Progenitor cell of endocrine pancreas (in vitro differentiated cells): ENCODE measurements at places on chromosomes 2 and 18.
A peak's percentile ranks its signal among the peaks of the same experiment; 100 is the strongest.

DNA sequence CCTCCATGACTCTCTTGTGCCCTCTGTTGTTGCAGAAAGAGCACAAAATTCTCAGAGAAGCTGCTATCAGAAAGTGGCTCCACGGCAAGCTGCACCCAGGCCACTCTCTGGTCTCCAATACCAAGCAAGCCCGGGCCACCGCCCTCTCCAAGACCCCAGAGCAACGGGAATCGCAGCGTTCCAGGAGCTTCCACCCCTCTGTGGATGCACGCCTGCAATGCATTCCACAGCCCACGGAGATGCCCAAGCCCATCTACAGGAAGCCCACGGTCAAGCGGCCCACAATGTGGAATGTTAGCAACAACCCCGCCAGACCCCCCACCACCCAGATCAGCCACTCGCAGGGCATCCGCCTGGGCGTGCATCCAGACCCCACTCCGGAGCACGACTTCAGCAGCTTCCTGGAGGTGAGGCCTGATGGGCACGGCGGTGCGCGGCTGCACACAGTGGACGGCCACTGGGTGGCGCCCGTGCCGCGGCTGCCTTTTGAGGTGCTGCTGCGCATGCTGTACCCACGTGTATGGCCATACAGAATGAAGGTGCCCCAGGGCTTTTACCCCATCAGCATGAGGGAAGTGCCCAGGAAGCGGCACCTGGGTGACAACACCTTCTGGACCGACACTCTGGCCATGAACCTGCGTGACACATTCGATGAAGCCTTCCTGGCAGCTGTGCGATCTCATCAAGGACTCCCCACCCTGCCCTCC, 6.3 kb downstream of the ANKRD53 start:
- peak; percentile 61 for DNase-seq

DNA sequence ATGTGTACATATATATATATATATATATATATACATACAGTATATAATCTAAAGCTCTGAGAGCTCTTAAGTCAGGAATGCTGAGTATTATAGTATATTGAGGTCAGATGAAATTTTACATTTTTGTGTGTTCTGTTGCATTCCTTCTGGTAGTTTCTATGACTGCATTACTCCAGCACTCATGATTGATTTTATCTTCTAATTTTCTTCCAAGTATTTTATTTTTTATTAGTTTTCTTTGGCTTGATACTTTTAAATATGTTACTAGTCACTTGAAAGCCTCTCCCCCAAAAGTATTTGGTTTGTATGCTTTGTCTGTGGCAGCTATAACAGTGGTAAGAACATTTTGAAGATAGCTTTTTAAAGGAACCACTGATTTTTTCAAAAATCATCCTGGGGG, 25.0 kb downstream of the METTL21A start:
- no peak for DNase-seq

DNA sequence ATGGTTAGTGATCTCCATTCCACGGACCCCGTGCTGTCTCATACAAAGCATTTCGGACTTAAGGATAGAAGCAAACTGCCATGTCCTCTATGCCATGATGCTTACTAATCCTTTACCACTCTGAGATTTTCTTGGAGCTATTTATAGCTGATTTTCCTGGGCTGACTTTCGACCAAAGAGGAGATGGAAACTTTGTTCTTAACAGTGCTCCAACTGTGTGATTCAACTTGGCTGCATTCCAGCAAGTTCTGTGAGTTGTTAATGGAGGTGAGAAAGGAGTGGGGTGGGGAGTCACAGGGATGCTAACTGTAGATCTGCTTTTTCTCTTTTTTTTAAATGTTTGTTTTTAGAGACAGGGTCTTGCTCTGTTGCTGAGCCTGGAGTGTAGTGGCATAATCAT, 45.5 kb upstream of the MSH2 start:
- DNase-seq = no peak

GRCh38 chr2:136783856-136784255, 18.5 kb downstream of the THSD7B start:
- DNase-seq = no peak

DNA sequence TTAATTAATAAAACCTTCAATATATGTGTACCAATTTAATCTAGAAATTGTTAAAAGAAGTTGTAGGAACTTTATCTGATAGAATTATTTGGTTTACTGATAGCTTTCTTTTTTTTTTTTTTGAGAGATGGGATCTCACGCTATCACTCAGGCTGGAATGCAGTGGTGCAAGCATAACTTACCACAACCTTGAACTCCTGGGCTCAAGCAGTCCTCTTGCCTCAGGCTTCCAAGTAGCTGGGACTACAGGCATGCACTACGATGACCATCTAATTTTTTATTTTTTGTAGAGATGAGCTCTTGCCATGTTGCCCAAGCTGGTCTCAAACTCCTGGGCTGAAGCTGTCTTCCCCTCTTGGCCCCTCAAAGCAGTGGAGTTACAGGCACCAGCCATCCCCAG, 66.8 kb downstream of the CCDC138 start:
- no peak for DNase-seq
